Astrocyte (in vitro differentiated cells and primary cell): ENCODE measurements at places on chromosomes 4 and X.

DNA sequence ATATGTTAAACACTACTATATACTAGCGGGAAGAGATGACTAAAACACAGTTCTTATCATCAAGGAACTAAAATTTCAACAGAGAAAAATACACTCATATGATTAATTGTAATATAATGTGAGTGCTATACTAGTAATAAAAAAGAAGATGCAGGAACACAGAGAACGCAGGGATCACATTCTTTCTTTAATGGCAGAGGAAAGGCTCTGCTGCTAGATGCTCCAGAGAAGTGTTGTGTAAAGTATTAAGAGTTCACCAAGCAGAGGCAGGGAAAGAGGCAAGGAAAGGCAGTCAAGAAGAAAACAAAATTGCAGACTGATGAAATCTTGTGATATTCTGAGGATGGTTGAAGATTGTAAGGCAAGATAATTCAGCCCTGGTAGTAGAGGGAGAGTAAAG lies 394.7 kb downstream of the PDGFC start:
- no peak for DNase-seq
- H3K27ac ChIP-seq: no peak overlapping the region
- no peaks in the 10 kb centered on the region for H3K4me1 ChIP-seq
- no peaks in the 10 kb centered on the region for H3K36me3 ChIP-seq

DNA sequence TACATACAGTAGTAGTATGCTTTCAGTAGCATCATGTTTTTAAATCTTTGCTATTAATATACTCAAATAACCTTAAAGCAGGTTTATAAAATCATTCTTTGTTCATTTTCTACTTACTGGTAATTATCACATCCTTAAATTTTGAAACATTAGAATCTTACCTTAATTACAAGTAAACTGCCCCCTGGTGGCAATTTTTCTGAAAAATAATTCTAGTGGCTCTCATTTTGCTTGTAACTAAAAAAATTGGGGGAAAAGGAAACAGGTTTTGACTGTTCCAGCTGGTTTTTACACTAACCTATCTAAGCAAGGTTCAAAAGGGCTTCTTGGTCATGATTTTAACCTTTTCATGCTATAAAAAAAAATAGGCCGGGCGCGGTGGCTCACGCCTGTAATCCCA lies 18.5 kb upstream of the DCAF4L1 start:
- H3K27ac ChIP-seq: no peak overlapping the region
- H3K36me3 ChIP-seq: peaks cover 3% of the 10 kb centered on the region
- H3K4me1 ChIP-seq: no peaks in the 10 kb centered on the region

- no peaks in the 10 kb centered on the region for H3K36me3 ChIP-seq
- H3K27ac ChIP-seq: no peak overlapping the region
- H3K27me3 ChIP-seq: no peaks in the 10 kb centered on the region
- DNase-seq: peak; percentile 14
- no peak overlapping the region for H3K4me3 ChIP-seq
These were observed 1170.9 kb downstream of the NLGN4X start for GRCh38 chrX:5057786-5058185.

DNA sequence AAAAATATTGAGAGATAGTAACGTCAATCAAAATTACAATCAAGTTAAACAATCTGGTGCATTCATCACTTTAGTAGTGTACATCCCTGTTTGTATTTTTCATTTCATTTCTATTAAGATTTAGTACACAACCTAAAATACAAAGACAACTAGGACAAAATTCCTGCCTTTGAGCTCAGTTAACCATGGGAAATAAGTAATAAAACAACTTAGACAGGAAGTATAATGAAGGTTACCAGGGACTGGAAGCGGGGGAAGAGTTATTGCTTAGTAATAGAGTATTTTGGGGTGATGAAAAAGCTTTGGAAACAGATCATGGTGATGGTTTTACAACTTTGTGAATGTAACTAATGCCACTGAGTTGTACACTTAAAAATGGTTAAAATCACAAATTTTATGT lies 25.6 kb upstream of the ATXN3L start:
- no peaks in the 10 kb centered on the region for H3K27me3 ChIP-seq
- DNase-seq: no peak
- H3K4me1 ChIP-seq: peaks cover 10% of the 10 kb centered on the region

GRCh38 chr4:17957688-17958087 lies 63.9 kb downstream of the LCORL start:
- no peak overlapping the region for H3K4me3 ChIP-seq
- H3K36me3 ChIP-seq: no peaks in the 10 kb centered on the region
- no peak overlapping the region for H3K27ac ChIP-seq
- H3K27me3 ChIP-seq: no peaks in the 10 kb centered on the region

GRCh38 chr4:24763631-24764297 lies 31.6 kb upstream of the SOD3 start:
- peaks cover 13% of the 10 kb centered on the region for H3K4me1 ChIP-seq
- DNase-seq: peak; percentile 88
- H3K27ac ChIP-seq: peak overlapping the region; percentile 55
- no peaks in the 10 kb centered on the region for H3K27me3 ChIP-seq
- H3K36me3 ChIP-seq: no peaks in the 10 kb centered on the region

- no peaks in the 10 kb centered on the region for H3K36me3 ChIP-seq
- no peaks in the 10 kb centered on the region for H3K4me1 ChIP-seq
- no peak overlapping the region for H3K4me3 ChIP-seq
- no peak for DNase-seq
These were observed 17.1 kb upstream of the MAGEA1 start for GRCh38 chrX:153161952-153162351.

- peak; percentile 68 for DNase-seq
- peaks cover 7% of the 10 kb centered on the region for H3K4me1 ChIP-seq
- H3K27me3 ChIP-seq: no peaks in the 10 kb centered on the region
- H3K4me3 ChIP-seq: no peak overlapping the region
- no peaks in the 10 kb centered on the region for H3K36me3 ChIP-seq
These were observed 126.0 kb downstream of the TENM3 start for GRCh38 chr4:182369211-182369610.

GRCh38 chr4:132592340-132592739 lies 556.8 kb upstream of the PCDH10 start:
- H3K4me1 ChIP-seq: no peaks in the 10 kb centered on the region
- no peaks in the 10 kb centered on the region for H3K36me3 ChIP-seq
- no peak for DNase-seq
- H3K27ac ChIP-seq: no peak overlapping the region
- H3K27me3 ChIP-seq: no peaks in the 10 kb centered on the region

- no peak overlapping the region for H3K27ac ChIP-seq
- H3K36me3 ChIP-seq: no peaks in the 10 kb centered on the region
- no peaks in the 10 kb centered on the region for H3K4me1 ChIP-seq
- H3K4me3 ChIP-seq: no peak overlapping the region
- no peak for DNase-seq
These were observed 301.2 kb upstream of the PPARGC1A start for GRCh38 chr4:24190761-24191695.

DNA sequence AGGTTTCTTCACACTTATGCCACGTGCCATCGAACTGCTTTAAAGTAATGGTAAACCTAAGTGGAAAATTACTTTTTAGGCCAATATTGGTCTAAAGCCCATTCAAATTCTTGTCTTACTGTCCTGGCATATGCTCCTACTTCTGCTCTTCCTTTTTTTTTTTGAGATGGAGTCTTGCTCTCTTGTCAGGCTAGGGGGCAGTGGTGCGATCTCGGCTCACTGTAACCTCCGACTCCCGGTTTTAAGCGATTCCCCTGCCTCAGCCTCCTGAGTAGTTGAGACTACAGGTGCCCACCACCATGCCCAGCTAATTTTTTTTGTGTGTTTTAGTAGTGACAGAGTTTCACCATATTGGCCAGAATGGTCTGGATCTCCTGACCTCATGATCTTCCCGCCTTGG lies 129.0 kb upstream of the TECRL start:
- H3K27ac ChIP-seq: no peak overlapping the region
- no peak for DNase-seq
- H3K4me1 ChIP-seq: no peaks in the 10 kb centered on the region
- no peaks in the 10 kb centered on the region for H3K27me3 ChIP-seq
- no peaks in the 10 kb centered on the region for H3K36me3 ChIP-seq

DNA sequence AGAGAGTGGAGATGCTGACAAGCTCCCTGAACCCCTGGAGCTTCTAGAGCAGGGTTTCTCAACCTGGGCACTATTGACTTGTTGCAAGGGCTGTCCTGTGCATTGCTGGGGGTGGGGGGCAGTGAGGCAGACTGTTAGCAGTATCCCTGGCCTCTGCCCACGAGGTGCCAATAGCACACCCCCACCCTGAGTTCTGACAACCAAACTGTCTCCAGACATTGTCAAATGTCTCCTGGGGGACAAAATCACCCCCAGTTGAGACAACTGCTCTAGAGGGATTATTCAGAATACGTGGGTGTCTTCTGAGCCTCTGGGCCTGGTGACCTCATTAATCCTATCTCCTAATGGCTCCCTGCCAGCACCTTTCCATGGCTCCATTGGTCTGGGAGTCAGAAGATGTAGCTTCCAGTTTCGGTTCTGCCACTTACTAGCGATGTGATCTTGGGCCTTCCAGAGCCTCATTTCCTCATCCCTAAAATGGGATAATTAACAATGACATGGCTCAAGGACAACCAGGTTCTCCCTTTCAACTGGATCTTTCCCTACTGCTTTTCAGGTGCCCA lies 17.6 kb upstream of the PJA1 start:
- H3K27ac ChIP-seq: no peak overlapping the region
- peaks cover 2% of the 10 kb centered on the region for H3K27me3 ChIP-seq
- no peaks in the 10 kb centered on the region for H3K4me1 ChIP-seq
- no peak for DNase-seq
- H3K36me3 ChIP-seq: no peaks in the 10 kb centered on the region

- H3K4me3 ChIP-seq: peak overlapping the region; percentile 32
- no peak for DNase-seq
- no peaks in the 10 kb centered on the region for H3K36me3 ChIP-seq
- peak overlapping the region; percentile 94 for H3K27ac ChIP-seq
- H3K27me3 ChIP-seq: no peaks in the 10 kb centered on the region
These were observed 54.4 kb upstream of the HGFAC start for GRCh38 chr4:3387154-3387942.

DNA sequence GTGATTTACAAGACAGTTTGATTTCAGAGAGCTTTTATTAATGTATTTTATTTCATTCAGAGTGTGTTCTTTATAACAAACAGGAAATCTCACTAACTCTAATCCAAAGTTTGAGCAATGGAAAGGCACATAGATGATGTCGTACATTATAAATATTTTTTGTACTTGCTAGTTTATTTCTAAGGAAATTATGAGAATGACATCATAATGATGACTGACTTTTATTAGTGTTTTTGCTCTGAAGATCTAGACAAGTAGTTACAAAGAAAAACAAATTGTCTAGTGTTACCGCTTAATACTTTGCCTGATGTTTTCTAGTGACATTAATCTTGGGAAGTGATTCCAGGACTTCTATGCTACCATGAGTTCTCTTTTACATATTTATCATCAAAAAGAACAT lies 43.2 kb downstream of the HHIP start:
- no peak overlapping the region for H3K27ac ChIP-seq
- no peaks in the 10 kb centered on the region for H3K27me3 ChIP-seq
- H3K4me3 ChIP-seq: no peak overlapping the region
- no peak for DNase-seq
- no peaks in the 10 kb centered on the region for H3K4me1 ChIP-seq
- peaks cover 46% of the 10 kb centered on the region for H3K36me3 ChIP-seq

DNA sequence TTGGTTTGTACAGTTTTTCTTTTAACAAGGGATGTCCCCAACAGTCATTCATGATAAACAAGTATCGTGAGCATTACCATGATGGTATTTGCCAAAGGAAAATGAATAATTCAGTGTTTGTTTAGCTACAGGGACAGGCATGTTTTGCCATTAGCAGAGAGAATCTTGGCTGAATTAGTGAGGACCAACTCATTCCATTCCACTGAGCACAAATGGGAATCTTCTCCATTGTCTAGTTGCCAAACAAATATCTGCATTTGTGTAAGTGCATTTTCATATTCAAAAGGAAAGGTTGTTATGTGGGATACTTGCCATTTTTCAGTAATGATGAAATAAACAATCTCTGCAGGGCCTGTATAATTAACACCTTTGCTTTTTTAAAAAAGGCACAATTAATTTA lies 1762.6 kb downstream of the RPA4 start:
- H3K27me3 ChIP-seq: no peaks in the 10 kb centered on the region
- no peaks in the 10 kb centered on the region for H3K36me3 ChIP-seq
- DNase-seq: no peak
- H3K4me1 ChIP-seq: no peaks in the 10 kb centered on the region

GRCh38 chr4:166625018-166625637 lies 609.2 kb downstream of the SPOCK3 start:
- no peaks in the 10 kb centered on the region for H3K4me1 ChIP-seq
- no peaks in the 10 kb centered on the region for H3K27me3 ChIP-seq
- H3K4me3 ChIP-seq: no peak overlapping the region

DNA sequence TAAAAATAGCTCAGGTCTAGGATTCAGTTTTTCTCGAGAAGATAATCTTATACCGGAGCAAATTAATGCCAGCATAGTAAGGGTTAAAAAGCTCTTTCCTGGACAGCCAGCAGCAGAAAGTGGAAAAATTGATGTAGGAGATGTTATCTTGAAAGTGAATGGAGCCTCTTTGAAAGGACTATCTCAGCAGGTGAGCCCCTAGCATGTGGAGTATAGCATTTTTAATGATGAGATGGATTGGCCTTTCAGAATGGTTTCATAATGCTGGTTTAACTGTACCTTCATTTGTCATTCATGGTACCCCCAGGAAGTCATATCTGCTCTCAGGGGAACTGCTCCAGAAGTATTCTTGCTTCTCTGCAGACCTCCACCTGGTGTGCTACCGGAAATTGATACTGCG lies 79.4 kb downstream of the SLC10A6 start:
- H3K36me3 ChIP-seq: peaks cover 9% of the 10 kb centered on the region
- H3K27me3 ChIP-seq: no peaks in the 10 kb centered on the region
- H3K4me3 ChIP-seq: no peak overlapping the region
- no peak for DNase-seq
- no peaks in the 10 kb centered on the region for H3K4me1 ChIP-seq
- no peak overlapping the region for H3K27ac ChIP-seq

DNA sequence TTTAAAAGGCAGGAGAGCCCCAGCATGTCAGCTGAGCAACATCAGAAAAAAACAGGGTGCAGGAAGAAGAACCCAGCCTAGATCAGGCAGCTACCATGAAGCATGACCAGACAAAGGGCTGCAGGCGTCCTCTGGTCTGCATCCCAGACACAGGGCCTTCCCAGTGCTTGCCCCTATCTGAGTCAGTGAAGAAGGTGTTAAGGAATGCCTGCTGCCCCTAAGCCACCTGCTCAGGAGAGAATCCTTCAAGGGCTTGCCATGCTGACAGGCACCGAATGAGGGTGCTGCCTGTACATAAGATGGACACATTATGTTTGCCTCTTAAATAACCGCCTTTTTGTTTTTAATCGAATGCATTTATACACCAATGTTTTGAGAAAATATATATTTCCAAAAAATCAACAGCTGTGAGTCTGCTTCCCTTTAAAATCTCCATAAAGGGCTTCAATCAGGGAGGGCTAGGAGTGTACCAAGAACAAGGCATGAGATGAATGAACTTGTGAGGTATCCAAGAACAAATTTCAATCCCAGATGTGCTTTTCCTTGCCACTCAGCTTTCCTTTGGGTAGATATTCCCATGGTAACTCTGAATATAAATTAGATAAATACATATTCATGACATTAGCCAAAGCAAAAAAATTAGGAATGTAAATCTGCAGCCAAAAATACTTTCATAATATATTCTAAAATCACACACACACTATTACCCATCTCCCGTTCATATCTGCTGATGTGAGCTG lies 85.1 kb downstream of the SLC9A7 start:
- no peaks in the 10 kb centered on the region for H3K4me1 ChIP-seq
- DNase-seq: no peak
- no peak overlapping the region for H3K27ac ChIP-seq
- no peaks in the 10 kb centered on the region for H3K27me3 ChIP-seq
- H3K4me3 ChIP-seq: no peak overlapping the region
- H3K36me3 ChIP-seq: peaks cover 7% of the 10 kb centered on the region

- no peaks in the 10 kb centered on the region for H3K27me3 ChIP-seq
- DNase-seq: no peak
- H3K27ac ChIP-seq: no peak overlapping the region
- no peaks in the 10 kb centered on the region for H3K4me1 ChIP-seq
- H3K4me3 ChIP-seq: no peak overlapping the region
These were observed 76.8 kb downstream of the CFAP299 start for GRCh38 chr4:80412322-80412721.
